ENCODE measurements at places on chromosomes 5 and 9.

- no peak for DNase-seq
These were observed 53.7 kb downstream of the SRFBP1 start for GRCh38 chr5:122015471-122015870.

GRCh38 chr5:149940077-149940574, 4.5 kb downstream of the PDE6A start:
- no peak for DNase-seq

- no peak for DNase-seq
These were observed 109.6 kb downstream of the ZCCHC7 start for GRCh38 chr9:37229882-37230482.

GRCh38 chr5:119476341-119476740, 24.0 kb downstream of the HSD17B4 start:
- no peak for DNase-seq

DNA sequence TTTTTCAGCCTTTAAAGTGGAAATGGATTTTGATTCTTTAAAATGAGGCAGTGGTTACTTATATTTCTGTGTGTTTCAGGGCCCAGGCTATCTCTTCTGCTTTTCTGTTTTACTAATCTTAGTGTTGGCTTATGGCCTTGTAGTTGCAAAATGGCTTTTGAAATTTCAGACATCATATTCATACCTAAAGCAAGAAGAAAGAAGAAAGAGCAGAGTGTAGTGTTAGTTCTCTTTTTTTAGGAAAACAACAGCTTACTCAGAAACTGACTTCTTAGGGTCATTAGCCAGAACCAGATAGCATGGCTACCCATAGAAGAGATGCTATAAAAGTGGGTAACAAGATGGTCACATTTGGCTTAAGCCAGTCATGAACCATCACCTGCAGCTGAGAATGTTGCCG, 20.9 kb downstream of the ZBED3 start:
- no peak for DNase-seq

DNA sequence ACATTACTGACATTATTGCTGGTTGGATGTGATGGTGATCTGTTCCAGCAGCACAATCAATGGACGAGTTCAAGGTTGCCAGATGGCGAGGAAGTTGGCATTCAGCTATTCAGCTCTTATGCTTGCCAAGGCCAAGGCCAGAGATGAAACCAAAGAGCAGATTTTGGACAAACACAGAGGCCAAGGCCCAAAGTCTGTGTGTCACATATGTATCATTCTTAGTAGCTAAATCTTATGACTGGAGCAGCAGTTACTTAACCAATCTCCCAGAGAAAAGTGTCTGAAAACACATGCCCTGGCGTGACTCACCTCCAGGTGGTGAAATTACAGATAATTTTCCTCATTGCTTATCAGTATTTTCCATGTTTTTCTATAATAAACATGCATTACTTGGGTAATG, 189.0 kb upstream of the EGFLAM start:
- DNase-seq: no peak

DNA sequence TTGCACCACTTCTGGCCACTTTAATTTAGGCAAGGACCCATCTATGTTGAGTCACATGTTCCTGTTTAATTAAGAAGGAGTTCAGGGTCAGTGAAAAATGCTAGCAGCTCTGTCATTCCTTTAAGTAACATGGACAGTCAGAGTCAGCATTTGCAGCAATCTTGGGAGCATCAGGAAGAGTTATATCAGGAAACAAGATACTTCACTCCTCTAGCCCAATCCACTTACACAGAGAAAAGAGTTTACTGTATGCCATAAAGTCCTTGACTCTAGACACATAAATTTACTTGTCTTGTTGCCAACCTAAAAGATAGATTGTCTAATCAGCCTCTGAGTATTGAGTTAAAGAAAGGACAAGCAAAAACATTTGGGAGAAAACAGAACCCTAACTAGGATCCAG, 266.7 kb downstream of the PJA2 start:
- DNase-seq: no peak
